ENCODE measurements at places on chromosomes 3 and 15.

DNA sequence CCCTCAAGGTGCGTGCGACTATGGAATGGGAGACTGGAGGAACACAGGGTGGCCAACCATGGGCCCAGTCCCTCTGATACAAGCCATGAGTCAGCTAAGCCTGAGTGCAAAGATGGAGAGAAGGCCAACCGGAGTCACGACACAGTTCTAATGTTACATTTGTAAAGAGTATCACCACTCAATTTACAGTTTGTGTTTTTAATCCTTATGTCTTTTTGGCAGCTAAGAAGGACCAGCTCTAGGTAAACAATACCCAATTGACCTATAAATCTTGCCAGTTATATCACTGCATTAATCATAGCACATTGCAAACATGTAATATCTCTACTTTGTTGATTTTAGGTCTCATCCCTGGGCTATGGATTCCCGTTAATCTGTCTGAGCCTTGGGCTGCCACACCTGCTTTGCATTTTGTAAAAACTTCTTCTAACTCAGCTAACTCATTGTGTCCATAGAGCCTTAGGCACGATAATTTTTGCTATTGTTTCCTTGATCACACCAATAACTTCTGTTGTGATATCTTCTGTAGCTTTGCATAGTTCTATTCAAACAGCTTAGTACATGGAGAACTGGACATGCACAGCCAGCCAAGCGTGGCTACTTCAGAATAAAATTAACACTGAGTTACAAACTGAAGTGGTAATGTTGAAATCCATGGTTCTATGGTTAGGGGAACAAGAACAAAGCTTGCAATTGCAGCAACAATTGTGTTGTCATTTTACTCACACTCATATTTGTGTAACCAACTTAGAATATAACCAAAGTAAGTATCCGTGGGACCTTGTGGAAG is 50.3 kb downstream of the LSM3 start:
- no peak for DNase-seq

GRCh38 chr3:27800261-27800660 is 78.1 kb upstream of the EOMES start:
- no peak for DNase-seq

- DNase-seq = no peak
These were observed 138.3 kb downstream of the GSK3B start for GRCh38 chr3:119955972-119956371.

DNA sequence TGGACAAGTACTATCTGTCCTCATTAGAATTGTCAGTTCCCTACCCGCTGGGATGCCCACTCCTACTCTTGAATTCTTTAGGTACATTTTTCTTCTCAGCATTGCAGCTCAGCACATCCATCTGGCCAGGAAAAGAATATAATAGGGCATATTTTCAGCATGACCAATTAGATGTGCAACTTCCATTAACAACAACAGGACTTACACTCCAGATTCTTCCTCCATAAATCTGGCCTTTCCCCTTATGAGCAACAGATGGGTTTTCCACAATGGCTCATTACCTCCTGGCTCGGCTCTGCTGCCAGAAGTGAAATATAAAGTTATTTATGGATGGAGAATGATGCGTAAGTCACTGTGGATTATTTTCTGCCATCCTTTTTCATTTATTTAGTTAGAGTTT is 443.8 kb upstream of the TGFBR2 start:
- DNase-seq = no peak

DNA sequence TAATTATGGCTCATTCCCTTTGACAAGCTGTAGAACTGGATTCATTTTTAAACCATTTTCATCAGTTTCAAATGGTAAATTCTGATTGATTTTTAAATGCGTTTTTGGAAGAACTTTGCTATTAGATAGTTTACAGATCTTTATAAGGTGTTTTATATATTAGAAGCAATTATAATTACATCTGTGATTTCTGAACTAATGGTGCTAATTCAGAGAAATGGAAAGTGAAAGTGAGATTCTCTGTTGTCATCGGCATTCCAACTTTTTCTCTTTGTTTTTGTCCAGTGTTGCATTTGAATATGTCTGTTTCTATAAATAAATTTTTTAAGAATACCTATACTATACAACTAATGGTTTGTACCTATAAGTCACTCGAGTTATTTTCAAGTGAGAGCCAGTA is 62.7 kb downstream of the PXYLP1 start:
- no peak for DNase-seq

DNA sequence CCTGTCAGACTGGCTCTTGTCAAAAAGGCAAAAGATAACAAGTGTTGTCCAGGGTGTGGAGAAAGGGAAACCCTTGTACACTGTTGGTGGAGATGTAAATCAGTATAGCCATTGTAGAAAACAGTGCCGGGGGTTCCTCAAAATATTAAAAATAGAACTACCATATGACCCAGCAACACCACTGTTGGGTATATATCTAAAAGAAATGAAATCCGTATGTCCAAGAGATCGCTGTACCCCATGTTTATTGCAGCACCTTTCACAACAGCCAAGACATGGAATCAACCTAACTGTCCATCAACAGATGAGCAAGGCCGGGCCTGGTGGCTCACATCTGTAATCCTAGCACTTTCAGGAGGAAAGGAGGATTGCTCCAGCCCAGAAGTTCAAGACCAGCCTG is 6.2 kb downstream of the CYFIP1 start:
- DNase-seq = no peak

GRCh38 chr3:138078901-138079344 is 36.5 kb downstream of the DZIP1L start:
- DNase-seq = no peak

GRCh38 chr15:88638626-88639372 is at the start of gene ISG20:
Gene ISG20, plus strand, starts transcription at chr15:88639016. Its CDS starts 351 bp downstream, at chr15:88639367.
- peak; percentile 93 for DNase-seq

DNA sequence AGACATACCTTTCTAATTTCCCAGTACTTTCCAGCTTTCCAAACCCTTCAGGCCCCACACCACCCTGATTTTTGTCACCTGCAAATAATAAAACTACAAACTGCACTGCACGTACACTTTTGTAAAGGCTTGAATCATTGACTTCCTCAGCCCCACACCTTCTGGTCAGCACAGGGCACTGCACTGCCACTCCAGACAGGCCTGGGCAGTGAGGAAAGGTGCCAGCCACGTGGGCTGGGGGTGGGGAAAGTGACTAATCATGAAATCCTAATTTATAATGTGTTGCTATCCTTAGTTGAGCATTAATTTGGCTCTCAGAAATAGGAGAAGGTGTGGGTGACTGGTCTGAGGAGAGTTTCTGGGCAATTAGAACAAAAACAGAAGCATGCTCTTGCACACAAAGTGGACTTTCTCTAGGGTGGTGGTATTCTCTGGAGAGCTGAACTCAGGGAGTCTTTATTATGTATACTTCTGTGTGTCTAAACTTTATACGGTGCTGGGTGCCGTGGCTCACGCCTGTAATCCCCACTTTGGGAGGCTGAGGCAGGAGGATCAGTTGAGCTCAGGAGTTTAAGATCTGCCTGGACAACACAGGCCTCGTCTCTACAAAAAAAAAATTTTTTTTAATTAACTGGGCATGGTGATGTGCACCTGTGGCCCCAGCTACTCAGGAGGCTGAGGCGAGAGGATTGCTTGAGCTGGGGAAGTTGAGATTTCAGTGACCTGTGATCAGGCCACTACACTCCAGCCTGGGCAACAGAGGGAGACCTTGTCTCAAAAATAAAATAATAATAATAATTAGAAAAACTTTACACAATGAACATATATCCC is 58.2 kb upstream of the FLNB start:
- no peak for DNase-seq

DNA sequence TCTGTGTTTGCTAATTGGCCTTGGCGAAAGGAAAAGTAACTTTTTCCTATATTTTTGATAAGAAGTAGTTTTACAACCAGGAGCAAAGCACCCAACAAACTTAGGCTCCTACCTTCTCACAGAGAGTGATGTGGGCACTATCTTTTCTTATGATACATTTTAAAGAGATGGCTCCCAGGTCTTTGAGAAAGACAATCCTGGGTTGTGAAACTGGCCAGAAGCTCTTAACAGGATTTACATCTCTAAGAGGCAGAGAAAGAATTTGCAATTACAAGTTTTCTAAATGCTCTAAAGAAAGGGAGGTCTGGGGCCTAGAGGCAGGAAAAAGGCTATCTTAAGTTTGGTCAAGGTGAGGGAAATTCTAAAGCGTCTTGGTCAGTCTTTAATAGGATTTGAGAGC is 609.7 kb downstream of the VGLL3 start:
- no peak for DNase-seq

GRCh38 chr3:15778332-15778858 is 19.4 kb downstream of the ANKRD28 start:
- no peak for DNase-seq

DNA sequence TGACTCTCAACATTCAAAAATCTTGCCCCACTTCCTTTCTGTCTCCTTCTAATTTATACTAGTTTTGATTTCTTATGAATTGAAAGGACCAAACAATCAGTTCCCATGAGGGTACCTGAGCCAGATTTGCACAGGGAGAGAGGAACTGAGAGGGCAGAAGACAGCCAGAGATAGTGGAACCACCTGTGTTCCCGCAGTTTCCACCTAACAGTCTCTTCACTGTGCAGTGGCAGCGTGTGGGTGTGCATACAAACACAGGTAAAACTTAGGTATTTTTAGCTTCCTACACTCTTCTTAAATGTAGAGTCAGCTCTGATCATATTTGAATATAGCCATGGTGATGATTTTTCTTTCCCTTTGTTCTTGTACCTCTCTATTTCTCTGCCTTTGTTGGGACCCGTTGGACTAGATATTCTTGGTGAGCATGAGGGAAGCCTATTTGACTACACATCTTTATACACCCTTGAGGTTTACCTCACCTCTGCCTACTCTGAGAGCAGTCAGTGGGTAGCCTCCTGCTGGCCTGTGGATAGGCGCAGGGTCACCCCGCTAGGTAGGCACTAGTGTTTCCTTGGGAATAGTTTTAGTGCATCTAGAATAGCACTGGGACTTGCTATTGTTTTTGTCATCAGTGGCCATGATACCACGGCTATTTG is 58.8 kb downstream of the MAP3K13 start:
- DNase-seq = no peak

DNA sequence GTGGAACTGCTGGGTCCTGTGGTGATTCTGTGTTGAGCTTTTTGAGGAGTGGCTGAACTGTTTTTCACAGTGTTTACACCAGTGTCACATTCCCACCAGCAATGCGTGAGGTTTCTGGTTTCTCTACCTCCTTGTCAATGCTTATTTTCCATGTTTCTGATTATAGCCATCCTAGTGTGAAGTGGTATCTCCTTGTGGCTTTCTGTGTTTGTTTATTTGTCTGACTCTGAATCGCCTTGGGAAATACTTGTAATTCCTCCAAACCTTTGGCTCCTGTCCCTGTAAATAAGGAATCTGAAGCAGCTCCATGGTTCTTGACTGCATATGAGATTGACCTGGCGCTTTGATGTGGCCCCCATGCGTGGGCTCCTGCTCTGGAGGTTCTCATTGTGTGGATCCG is 20.6 kb downstream of the FAN1 start:
- no peak for DNase-seq
